ENCODE measurements at places on chromosomes 7 and 10.

- DNase-seq = no peak
Observed at GRCh38 chr10:34075254-34075926, 739.7 kb downstream of the PARD3 start.

DNA sequence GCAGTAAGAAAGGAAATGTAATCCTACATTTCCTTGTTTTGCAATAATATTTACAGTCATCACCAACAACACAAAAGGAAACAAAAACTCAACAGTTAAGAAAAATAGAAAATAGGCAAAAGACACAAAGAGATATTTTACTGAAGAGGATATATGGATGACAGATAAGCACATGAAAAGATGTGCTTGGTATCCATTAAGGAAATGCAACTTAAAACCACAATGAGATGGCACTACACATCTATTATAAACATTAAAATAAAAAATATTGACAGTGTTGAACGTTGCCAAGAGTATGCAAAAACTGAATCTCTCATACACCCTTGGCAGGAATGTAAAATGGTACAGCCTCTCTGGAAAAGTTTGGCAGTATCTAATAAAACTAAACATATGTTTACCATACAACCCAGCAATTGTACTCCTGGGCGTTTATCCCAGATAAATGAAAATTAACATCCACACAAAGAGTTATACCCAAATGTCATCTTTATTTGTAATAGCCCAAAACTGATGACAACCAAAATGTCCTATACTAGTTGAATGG lies 5.4 kb downstream of the CEP41 start:
- no peak for DNase-seq

DNA sequence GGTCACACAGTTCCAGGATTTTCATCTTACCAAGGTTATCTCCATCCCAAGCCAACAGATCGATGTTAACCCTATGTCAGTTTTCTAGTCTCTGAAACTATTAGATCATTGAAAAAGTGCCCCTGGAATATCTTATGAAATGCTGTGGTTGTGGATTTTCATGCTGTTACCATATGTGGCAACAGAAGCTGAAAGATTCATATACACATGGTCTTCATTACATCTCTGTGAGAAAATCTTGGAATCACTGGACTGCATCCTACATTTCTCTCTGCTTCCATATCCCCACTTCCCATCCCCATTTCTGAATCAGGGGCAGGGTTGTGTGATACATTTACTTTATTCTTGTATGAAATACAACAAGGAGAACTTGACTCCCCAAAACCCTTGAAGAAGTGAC lies 146.1 kb downstream of the SLC16A9 start:
- DNase-seq = no peak

- DNase-seq = no peak
Observed at GRCh38 chr10:110487411-110488331, 10.0 kb upstream of the DUSP5 start.

DNA sequence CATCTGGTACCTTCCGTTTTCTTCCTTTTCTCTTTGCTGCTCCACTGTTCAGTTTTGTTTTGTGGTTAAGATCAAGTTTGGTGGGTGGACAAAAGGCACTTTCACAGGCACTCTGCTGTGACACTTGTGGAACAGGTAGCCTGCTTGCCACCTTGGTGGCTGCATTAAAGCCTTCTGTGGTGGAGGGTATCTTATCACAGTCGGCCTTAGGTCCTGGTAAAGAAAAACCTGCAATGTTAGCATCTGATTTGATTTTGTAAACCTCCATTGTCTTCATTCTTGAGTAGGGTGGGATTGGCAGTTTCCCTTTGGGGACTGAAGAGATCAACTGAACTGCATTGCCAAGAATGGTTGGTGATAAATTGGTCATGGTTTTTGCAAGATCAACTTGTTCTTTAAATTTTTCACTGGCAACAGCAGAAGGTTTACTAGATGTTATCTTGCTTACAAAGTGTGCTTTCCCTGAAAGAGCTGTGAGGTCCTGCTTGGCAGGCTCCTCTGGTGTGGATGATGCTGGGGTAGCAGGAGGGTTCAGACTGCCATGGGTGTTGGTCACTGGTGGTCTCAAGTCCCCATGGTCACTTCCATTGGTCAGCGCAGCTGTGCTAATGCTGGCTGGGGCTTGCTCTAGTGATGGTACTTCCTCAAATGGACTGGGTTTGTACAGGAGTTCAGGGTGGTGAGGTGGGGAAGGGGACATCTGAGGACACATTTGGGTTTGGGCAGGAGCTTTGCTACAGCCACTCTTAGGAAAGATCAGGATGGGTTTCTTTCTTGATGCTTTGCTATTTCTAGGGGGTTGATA lies 182.2 kb downstream of the ZNF438 start:
- no peak for DNase-seq

DNA sequence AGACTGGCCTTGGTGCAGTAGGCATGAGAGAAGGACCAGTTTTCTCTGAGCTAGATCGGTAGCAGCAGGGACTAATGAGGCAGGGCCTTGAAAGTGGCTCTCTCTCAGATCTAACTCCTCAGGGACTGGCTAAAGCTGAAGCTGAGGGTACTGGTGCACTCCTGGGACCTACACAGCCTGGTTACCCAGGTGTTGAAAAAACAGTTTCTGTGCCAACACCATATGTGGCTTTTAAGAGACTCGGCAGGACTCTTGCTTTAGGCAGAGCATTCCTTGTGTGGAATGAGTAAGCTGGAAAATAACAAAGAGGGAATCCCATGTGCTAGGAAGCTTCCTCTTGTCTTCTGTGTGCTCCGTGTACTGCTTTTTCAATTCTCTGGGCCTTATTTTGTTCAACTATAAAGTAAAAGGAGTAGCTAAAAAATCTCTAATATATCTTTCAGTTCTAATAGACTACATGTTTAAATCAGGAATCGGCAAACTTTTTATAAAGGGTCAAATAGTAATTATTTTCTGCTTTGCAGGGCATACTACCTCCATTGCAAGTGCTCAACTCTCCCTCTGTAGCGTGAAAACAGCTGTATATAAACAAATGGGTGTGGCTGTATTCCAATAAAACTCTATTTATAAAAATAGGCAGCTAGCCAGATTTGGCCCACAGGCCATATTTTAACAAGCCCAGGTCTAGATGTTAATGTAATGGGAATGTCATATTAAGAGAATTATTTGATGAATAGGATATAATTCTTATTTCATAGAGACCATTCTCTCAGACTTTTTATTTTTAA lies 186.1 kb upstream of the KAT6B start:
- no peak for DNase-seq

- DNase-seq = no peak
Observed at GRCh38 chr10:79387974-79388850, 40.9 kb downstream of the PPIF start.

- DNase-seq = no peak
Observed at GRCh38 chr7:139370301-139370942, 10.7 kb downstream of the LUC7L2 start.

DNA sequence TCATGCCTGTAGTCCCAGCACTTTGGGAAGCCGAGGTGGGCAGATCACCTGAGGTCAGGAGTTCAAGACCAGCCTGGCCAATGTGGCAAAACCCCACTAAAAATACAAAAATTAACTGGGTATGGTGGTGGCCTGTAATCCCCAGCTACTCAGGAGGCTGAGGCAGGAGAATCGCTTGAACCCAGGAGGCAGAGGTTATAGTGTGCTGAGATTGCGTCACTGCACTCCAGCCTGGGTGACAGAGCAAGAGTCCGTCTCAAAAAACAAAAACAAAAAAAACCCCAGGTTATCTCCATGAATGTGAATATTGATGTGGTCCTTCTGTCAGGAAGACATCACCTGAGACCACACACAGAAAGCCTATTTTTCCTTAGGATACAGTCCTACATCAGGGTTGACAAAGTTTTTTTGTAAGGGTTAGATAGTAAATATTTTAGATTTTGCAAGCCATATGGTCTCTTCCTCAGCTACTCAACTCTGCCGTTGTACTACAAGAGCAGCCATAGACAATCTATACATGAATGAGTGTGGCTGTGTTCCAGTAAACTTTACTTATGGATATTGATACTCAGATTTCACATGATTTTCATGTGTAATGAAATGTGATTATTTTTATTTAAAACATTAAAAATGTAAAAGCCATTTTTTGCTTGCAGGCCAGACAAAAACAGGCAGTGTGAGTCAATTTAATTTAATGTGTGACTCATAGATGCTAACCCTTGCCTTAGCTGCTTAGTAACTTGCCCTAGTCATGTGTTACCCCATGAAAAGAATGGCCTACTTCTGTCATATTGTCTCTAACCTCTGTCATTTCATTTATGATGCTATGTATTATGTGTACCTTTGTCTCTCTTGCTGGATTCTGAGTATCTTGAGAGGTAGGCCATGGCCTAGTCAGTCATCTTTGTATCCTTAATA lies 78.1 kb downstream of the TPST1 start:
- no peak for DNase-seq

DNA sequence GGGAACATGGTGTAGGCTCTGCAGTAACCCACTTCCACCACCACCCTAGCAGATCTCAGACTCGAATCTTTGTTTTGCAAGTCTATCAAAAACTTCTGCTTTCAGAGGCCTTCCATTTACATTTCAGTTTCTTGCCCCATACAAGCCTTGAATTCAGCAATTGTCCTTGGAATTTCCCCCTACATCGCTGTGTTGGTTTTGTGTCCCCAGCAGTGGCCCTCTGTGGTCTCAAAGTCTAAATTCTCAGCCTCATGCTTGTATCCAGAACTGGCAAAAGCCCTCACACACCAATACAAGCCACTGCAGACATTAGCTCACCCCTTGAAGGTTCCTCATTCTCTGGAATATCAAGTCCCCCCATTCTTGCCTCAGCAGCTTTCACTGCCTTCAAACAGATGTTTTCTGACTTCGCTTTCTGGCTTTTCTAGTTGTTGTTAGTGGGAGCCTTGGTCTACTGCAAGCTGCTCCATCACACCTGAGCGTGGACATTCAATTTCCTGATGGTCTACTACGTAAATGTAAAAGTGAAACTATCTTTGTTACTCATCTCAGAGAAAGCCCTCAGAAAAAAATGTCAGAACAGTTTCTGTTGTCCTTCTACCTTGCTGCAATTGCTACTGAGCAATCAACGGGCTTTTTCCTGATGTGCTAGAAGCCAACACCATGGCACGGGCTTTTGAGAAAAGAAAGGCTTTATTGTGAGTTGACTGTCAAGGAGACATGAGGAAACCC lies 1.8 kb upstream of the NUB1 start:
- DNase-seq = no peak

DNA sequence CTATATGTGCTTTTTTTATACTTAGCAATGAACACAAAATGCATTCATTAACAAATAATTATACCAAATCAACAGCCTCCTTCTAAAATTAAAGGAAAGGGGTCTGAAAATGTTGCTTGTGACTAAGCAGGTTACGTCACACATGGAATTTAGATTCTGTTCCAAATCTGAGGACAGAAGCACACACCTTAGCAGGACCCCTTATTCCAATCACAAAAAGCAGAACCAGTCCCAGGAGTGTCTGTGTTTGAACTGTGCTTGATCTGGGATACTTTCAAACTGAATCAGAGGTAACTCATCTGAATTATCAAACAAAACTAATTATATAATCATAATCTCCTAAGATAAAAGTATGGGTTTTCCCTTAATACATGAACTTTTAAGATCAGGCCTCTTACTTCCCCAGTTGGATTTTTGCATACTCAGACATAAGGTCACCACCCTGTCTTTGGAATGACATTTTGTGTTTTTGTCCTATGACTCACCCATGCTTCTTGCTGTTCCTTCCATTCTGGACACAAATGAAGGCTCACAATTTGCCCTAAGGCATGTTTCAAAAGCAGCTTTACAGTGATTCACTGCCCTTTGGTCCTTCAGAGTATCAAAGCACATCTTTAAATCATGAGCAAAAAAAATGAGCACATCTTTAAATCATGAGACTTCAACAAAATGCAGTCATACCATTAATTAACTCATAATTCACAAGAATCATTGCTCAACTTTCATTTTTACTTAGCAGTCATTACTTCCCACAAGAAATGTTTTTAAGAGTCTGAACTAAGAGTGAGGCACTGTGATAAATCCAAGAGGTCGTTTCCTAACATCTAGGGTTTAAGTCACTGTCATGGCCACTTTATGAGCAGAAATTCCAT lies 35.5 kb downstream of the SEMA3C start:
- DNase-seq = no peak

DNA sequence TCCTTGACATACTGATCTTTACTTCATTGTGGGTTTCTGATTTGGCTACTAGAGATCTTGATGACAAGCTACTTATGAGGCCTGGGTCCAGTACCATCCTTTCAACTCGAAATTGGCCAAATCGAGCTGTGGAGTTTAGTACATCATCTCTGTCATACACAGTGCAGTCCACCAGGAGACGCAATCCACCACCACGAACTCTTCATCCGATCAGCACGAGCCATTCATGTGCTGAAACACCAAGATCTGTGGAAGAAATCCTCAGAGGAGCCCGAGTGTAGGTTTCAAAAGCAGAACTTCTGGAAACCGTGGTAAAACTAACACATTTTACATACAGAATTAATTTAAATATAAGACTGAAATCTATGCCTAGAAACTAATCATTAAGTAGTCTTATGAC lies 14.2 kb downstream of the DNAJC9 start:
- no peak for DNase-seq

DNA sequence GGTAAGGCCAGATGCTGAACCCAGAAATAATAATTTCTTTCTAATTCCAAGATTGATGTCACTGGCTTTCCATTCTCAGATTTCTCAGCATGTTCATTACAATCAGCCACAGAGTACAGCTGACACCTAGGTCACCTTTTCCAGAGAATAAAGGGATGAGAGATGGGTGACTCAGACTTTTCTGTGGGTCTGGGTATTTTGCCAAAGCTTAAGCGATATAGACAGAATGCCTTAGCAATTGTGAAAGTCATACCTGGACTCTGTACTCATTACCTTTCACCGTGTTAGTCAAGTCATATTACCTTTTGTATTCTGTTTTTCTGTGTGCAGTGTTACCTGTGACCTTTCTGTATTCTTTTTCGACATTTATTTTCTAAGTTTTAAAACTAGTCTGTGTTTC lies 10.6 kb upstream of the PRTFDC1 start:
- DNase-seq = no peak

GRCh38 chr7:70392256-70392876 lies 739.6 kb upstream of the GALNT17 start:
- DNase-seq = no peak

DNA sequence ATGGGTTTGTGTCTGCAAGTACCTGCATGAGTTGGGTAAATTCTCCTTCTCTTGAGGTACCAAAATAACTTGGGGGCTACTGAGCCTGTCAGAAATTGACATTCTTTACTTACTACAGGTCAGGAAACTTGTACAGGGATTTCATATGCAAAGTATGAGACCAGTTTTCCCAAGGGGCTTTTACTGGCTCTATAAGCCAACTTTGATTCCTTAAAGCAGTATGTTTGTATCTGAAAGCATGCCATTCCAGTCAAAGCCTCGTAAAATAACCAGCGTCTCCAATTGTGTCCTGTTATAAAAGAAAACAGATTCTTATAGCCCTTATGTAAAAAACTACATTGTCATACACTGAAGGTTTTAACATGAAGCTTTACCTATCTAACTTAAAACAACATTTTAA lies 90.2 kb downstream of the ZNF467 start:
- no peak for DNase-seq

- DNase-seq = no peak
Observed at GRCh38 chr7:75967487-75967997, 26.9 kb downstream of the TMEM120A start.

GRCh38 chr10:124048371-124049290 lies 44.8 kb downstream of the CHST15 start:
- DNase-seq = no peak
